ENCODE measurements at places on chromosomes 13 and 19. TPM values are rescaled to one million over a fixed set of nuclear protein-coding genes. Genes with fewer than 3 reads are reported as not detected.
A peak's percentile ranks its signal among the peaks of the same experiment; 100 is the strongest.

GRCh38 chr13:53005626-53006025, 23.0 kb upstream of the OLFM4 start:
- H3K36me3 ChIP-seq = no peaks in the 10 kb centered on the region
- H3K4me3 ChIP-seq = no peak overlapping the region
- H3K4me1 ChIP-seq = no peaks in the 10 kb centered on the region
- H3K27me3 ChIP-seq = no peaks in the 10 kb centered on the region

The FUT6 gene
- total RNA-seq = not detected

The TBC1D17 gene
- 36.5 TPM for total RNA-seq

DNA sequence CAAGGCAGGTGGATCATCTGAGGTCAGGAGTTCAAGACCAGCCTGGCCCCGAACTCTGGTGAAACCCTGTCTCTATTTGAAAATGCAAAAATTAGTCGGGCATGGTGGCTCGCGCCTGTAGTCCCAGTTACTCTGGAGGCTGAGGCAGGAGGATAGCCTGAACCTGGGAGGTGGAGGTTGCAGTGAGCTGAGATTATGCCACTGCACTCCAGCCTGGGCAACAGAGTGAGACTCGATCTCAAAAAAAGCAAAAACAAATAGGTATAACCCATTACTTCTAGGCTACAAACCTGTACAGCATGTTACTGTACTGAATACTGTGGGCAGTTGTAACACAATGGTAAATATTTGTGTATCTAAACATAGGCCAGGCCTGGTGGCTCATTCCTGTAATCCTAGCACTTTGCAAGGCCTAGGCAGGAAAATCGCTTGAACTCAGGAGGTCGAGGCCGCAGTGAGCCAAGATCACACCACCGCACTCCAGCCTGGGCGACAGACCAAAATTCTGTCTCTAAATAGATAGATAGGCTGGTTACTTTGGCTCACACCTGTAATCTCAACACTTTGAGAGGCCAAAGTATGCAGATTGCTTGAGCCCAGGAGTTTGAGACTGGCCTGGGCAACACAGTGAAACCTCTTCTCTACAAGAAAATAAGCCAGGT, 63.5 kb downstream of the MYO9B start:
- H3K4me1 ChIP-seq = peaks cover 11% of the 10 kb centered on the region
- H3K27ac ChIP-seq = no peak overlapping the region
- H3K27me3 ChIP-seq = no peaks in the 10 kb centered on the region
- peaks cover 40% of the 10 kb centered on the region for H3K36me3 ChIP-seq

DNA sequence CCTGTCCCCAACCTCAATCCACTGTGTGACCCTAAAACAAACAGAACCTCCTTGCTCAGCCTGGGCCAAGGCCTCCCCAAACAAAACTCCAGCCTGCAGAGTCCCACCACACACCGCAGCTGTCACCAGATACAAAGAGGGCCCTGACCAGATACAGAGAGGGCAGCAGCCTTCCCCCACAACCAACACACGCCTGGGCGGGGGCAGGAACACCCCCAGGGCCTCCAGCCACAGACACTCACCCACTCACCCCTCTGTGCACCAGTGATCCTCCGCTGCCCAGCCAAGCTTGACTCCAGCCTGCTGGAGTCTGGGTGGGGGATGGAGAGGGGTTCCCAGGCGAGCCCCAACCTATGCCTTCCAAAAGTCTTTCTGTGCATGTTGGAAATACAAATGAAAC, 5.9 kb upstream of the CIRBP start:
- H3K36me3 ChIP-seq = peaks cover 7% of the 10 kb centered on the region
- H3K27me3 ChIP-seq = no peaks in the 10 kb centered on the region
- H3K4me3 ChIP-seq = peak overlapping the region; percentile 46
- DNase-seq = no peak

DNA sequence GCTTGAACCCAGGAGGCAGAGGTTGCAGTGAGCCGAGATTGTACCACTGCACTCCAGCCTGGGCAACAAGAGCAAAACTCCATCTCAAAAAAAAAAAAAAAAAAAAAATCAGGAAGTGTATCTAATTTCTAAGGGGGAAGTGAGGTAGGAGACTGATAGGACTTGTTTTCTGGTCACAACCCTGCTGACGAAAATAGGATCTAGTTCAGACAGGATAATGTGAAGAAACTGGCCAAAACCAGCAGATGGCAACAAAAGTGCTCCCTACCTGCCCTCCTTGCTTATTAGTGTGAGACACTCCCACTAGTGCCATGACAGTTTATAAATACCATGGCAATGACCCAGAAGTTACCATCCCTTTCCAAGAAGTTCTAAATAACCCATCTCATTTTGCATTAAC, 36.0 kb upstream of the KPNA3 start:
- H3K27me3 ChIP-seq = peaks cover 19% of the 10 kb centered on the region
- no peaks in the 10 kb centered on the region for H3K36me3 ChIP-seq
- no peak overlapping the region for H3K4me3 ChIP-seq
- no peaks in the 10 kb centered on the region for H3K4me1 ChIP-seq
- no peak overlapping the region for H3K27ac ChIP-seq
- DNase-seq = no peak

DNA sequence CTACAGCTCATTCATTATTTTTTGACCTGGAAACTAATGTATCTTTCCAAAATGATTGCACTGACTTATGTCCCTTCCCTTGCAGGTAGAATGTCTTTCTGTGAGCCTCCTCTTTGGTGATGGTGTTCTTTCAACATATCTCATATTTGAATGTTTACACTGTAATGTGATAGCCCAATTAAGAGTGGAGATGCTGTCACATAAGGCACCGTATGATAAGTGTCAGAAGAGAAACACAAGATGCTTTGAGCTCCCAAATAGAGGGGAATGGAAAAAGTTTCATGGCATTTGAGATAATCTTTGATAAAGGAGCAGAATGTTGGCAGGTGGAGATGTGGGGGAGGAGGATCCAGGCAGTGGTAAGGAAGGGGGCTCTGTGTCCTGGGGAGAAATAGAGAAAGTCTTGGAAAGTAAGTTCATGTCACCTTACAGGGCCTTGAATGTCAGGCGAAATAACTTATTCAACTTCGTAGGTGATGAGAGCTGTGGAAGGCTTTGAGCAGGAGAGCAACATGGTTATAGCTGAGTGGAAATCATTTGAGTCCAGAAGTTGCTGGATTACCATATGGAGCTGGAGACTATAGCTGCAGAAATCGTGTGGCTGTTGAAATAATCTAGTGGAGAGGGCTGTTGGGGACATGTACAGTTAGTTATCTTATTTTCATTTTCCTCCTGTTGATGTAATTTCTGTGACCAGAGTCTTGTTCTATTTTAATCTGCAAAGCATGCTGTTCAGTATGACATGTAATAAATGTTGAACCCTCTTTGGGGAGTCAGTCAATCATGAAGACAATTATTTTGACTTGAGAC, 10.3 kb upstream of the RNF113B start:
- DNase-seq = no peak
- no peaks in the 10 kb centered on the region for H3K27me3 ChIP-seq
- H3K36me3 ChIP-seq = no peaks in the 10 kb centered on the region
- no peak overlapping the region for H3K27ac ChIP-seq
- H3K4me1 ChIP-seq = no peaks in the 10 kb centered on the region
- no peak overlapping the region for H3K4me3 ChIP-seq

DNA sequence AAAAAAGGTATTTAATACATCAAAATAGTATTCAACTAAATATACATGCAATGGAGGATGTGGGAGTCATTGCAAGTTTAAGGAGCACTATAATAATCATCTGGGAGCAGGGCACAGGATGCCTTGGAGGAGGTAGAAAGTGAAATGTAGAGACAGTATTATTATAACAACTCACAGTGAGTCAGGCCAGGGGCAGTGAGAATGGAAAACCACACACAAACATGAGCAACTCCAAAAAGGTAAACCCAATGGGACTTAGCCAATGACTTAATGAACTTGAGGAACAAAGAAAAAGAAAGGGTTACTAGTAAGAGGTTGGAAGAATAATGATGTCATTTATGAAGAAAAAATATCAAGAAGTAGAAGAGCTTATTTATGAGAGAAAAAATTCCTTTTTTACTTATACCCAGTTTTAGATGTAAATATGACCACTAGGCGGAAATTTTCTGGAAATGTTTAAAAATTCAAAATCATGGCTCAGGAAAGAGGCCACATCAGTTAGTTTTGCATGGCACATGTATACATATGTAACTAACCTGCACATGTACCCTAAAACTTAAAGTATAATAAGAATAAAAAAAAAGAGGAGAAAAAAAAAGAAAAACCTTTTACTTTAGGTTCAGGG, 389.3 kb downstream of the SUCLA2 start:
- no peak overlapping the region for H3K27ac ChIP-seq
- H3K4me3 ChIP-seq = no peak overlapping the region
- no peaks in the 10 kb centered on the region for H3K4me1 ChIP-seq

DNA sequence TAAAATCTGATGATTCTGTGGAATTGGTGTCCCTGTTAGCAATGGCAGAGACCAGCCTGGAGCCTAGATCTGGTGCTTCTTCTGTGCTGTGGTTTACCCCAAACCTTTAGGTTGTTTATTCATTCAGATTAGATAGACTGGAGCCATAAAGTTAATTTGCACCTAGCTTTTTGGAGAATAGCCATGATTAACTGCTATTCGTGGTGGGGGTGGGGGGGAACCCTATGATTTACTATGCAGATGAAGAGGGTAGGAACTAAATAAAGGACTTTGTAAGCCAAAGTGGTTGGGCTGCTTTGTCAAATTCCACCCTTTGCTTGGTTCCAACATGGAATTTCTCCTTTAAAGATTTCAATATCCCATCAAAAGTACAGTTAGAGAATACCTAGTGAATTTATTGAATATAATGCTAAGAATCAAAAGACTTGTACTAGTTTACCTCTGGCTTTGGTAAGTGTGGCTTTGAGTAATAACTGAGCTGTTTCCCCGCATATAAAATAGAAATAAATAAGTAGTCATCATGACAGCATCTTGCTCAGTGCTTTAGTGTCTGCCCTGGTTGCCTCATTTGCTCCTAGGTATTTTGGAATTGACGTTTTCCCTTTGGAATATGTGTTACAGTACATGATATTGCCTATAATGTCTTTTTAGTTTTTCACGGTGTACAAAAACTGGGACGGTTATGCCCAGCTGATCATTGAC, 27.6 kb downstream of the SKA3 start:
- H3K27me3 ChIP-seq = no peaks in the 10 kb centered on the region
- H3K36me3 ChIP-seq = peaks cover 26% of the 10 kb centered on the region
- H3K27ac ChIP-seq = no peak overlapping the region
- H3K4me1 ChIP-seq = peaks cover 12% of the 10 kb centered on the region

- DNase-seq = no peak
- peaks cover 12% of the 10 kb centered on the region for H3K4me1 ChIP-seq
- H3K27me3 ChIP-seq = no peaks in the 10 kb centered on the region
- peaks cover 22% of the 10 kb centered on the region for H3K36me3 ChIP-seq
Observed at GRCh38 chr13:51731759-51732158, 72.2 kb downstream of the DHRS12 start.

DNA sequence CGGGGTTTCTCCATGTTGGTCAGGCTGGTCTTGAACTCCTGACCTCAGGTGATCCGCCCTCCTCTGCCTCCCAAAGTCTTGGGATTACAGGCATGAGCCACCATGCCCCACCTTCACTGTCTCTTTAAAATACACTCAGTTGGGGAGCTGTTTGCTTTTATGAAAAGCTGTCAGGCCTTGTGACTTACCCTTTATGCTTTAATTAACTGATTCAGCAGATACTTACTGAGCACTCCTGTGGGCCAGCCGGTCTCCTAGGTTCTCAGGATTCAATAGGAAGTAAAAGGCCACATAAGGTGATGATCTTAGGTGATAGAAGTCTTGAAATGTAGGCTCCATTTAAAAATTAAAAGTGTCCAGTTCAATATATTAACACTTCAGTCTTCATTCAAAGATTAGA, 7.5 kb downstream of the UBAC2 start:
- H3K36me3 ChIP-seq = peaks cover 68% of the 10 kb centered on the region
- H3K27ac ChIP-seq = no peak overlapping the region
- no peaks in the 10 kb centered on the region for H3K27me3 ChIP-seq
- DNase-seq = no peak
- H3K4me3 ChIP-seq = no peak overlapping the region

DNA sequence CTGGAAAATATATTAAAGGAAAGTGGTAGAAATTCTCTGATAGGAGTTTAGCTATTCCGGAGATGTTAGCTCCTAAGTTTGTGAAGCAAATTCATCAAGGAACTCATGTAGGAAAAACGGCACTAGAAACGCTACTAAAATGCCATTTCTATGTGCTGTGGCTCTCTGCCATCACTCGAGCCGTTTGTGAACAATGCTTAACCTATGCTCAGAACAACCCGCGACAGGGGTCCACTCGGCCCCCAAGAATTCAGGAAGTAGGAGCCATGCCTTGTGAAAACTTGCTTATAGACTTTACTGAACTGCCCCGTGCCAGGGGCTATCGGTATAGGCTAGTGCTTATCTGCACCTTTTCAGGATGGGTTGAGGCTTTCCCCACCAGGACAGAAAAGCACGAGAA, 14.2 kb upstream of the SLC15A1 start:
- no peak overlapping the region for H3K4me3 ChIP-seq
- H3K4me1 ChIP-seq = peaks cover 1% of the 10 kb centered on the region
- no peaks in the 10 kb centered on the region for H3K36me3 ChIP-seq
- no peak overlapping the region for H3K27ac ChIP-seq

The GDF15 gene
- total RNA-seq = not detected

DNA sequence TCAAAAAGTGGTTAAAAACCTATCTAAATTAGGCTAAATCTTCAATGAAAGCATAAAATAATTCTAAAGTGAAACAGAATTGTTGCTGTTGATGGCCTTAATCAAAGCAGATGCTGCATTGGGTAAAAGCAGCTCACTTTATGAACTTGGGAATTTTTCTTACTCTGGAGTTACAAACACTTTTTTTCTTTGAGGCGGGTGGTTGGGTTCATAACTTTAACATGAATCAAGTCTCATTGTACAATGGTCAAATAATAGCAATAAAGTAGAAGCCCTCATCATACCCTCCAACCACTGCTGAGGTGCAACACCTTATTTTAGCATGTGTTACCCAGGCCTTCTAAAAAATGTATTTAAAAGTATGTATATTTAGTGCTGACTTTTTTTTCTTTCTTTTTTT, 29.1 kb downstream of the NUP58 start:
- no peaks in the 10 kb centered on the region for H3K27me3 ChIP-seq
- peaks cover 3% of the 10 kb centered on the region for H3K4me1 ChIP-seq
- no peak overlapping the region for H3K27ac ChIP-seq
- H3K4me3 ChIP-seq = no peak overlapping the region
- no peak for DNase-seq

DNA sequence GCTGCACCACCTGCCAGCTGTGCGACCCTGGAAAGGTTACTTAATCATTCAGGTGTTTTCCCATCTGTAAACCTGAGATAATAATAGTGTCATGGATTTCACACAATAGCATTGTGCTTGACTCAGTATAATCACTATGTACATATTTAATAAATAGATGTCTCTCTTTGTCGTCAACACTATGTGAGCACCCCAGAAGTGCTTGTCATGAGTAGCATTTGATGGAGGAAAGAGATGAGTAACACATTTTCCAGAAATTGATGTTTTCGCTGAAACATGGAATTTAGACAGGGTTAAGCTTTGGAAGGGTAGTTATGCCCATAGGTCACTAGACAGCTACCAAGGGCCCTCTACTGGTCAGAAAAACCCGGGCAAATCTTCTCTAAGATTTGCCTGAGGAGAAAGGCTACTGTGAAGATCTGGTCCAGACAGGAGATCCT, 9.5 kb upstream of the MBNL2 start:
- no peak for DNase-seq
- H3K4me3 ChIP-seq = no peak overlapping the region
- H3K27ac ChIP-seq = no peak overlapping the region
- H3K4me1 ChIP-seq = peaks cover 23% of the 10 kb centered on the region

The CD33 gene
- total RNA-seq = 8.7 TPM

- H3K27me3 ChIP-seq = no peaks in the 10 kb centered on the region
- no peak overlapping the region for H3K4me3 ChIP-seq
- H3K27ac ChIP-seq = no peak overlapping the region
- no peaks in the 10 kb centered on the region for H3K4me1 ChIP-seq
- no peak for DNase-seq
Observed at GRCh38 chr13:104105418-104106355, 1039.5 kb upstream of the SLC10A2 start.
